ENCODE measurements at places on chromosomes 3 and 15.

DNA sequence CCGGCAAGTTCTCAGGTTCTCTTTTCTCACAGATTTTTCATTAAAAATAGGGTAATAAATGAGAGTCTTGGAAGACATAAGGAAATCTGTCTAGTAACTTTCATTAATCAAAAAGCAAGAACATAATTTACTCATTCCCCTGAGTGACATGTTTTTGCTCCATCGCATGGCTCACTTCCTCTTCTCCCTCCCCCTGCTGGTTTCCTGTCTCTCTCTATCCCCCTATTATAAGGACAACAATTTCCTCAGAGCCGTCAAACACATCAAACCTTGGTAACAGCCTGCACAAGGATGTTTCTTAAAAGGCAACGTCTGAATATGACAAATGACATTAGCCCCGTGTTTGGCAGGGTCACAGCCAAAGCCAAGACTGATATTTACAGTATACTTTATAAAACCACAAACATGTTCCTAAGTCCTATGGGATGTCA is 1149.6 kb downstream of the IGSF11 start:
- no peak for DNase-seq

GRCh38 chr15:80504931-80505330 is 100.7 kb downstream of the ARNT2 start:
- DNase-seq, result no peak

DNA sequence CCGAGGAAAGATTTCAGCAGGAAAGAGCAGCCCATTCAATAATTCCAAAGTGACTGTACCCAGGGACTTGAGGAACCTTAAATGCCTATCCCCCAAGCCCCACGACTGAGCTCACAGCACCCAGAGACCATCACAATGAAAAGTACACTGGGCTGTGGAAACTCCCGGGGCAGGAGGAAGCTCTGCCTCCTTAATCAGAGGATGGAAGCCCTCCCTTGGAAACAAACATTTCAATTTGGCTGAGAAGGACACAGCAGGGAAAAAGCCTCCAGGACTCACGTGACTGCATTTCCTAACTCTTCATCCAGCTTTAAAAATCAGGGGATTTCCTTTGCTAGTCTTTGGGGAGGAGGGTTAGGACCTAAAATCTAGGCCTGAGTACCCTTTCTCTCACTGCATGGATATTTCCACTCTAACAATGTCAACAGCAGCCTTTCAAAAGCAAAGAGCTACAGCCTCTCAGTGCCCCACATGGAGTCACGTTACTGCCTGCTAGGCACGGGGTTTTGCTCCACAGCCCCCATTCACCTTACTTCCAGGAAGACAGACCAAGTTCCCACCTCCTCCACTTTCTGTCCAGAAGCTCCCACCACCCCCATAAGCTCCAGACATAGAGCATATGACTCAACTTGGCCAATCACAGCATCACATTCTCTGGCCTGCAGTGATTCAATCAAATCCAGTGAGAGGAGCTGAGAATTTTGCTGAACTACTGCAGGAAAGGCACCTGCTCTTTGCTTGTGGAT is 68.9 kb upstream of the WNT5A start:
- DNase-seq, result no peak

- no peak for DNase-seq
These were observed 11.1 kb upstream of the MFN1 start for GRCh38 chr3:179336345-179336929.

DNA sequence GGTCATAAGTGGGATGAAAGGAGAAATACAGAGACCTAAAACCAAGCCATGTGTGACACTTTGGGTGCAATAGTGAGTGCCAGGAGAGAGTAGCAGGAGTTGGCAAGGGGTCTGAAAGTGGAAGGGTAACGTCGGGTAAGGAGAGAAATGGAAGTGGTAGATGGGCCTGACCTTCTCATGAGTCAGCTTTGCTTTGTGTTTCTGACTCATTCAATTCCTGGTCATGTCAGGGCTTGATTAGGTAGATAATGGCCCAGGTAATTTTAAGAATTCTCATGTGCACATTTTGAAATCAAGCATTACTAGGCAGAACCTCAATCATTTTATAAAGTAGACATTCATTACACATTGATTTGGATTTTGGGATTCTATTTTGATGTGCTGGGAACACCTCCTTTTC is 262.5 kb downstream of the SOX2 start:
- no peak for DNase-seq

DNA sequence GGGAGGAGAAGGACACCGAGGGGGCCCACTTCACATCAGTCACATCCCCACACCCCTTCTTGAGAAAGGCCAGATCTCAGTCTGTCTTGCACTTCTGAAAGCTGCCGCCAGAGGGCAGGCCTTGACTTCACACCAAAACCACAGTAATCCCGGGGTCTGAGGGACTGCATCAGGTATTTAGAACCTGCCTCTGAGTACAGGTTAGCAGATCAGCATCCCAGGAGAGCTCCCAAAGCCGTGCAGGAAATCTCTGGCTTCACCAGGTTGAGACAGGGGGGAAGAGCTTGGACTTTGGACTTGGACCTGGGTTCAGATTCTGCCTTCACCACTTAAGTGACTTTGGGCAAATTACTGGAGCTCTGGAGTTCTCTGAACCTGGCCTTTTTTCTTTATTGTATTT is 50.3 kb downstream of the LHFPL4 start:
- peak; percentile 89 for DNase-seq

DNA sequence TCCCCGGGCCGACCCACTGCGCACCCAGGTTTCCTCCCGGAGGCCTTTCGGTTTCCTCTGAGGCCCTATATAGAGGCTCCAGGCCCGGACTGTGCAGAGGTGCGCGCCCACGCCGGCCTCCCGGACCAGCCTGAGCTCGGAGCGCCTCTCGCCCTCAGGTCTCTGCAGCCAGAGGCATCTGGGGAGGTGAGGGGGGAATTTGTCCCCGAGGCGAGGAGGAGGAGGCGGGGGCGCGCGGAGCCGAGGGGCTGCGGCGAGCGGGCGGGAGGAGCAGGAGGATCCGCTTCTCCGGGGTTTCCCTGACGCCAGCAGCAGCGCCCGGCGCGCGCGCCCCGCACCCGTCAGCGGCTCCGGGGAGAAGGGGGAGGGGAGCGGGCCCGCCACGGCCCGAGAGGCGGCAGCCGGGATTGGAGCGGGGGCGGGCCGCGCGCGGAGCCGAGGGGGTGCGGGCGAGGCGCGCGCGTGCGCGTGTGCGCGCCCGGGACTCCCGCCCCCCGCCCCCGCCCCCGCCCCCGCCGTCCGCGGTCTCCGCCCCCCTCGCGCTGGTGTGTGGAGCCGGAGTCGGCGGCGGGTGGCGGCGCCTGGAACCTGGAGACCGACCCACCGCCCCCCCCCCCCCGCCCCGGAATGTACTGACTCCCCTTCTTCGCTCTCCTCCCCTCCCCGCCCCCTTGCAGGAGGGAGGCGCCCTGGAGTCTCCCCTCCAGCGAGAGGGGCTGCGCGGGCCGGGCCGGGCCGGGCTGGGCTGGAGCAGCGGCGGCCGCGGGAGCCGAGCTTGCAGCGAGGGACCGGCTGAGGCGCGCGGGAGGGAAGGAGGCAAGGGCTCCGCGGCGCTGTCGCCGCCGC is at the start of gene NEO1:
Gene NEO1, plus strand, starts transcription at position 657 of the 846 bp plus-strand sequence. CDS start 213 bp downstream, outside the sequence.
- peak; percentile 92 for DNase-seq

DNA sequence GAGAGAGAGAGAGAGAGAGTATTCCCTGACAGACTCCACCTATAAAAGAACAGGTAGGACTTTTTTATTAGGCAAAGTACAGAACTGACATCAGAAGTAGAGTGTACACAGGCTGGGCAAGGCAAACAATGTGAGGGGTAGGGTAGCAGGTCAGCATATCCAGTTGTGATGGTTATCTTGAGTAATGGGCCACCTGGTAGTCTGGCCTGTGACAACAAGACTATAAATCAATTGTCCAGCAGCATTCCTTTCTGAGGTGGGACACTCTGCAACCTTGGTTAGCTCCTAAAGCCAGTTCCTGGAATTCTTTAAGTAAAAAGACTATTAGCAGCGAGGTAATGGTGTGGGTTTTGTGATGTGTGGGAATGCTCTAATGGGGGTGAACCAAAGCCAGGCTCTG is 14.9 kb upstream of the TMCC1 start:
- no peak for DNase-seq

Measured in activated effector memory CD4-positive, alpha-beta T cell treated with anti-CD3 and anti-CD28 coated beads, Interleukin-2, amount 50 U/mL, for 16 hours (primary cell).